Tibial nerve (tissue), 4 donors: ENCODE measurements at places on chromosomes 1 and 21. TPM values are rescaled to one million over a fixed set of nuclear protein-coding genes. Genes with fewer than 3 reads are reported as not detected.

GRCh38 chr21:38917043-38917774 lies 111.5 kb downstream of the ETS2 start:
- H3K36me3 ChIP-seq: no peaks in the 10 kb centered on the region
- H3K4me1 ChIP-seq: peaks cover 24% of the 10 kb centered on the region
- H3K27me3 ChIP-seq: no peaks in the 10 kb centered on the region
- H3K4me3 ChIP-seq: no peak overlapping the region
- H3K27ac ChIP-seq: no peak overlapping the region

DNA sequence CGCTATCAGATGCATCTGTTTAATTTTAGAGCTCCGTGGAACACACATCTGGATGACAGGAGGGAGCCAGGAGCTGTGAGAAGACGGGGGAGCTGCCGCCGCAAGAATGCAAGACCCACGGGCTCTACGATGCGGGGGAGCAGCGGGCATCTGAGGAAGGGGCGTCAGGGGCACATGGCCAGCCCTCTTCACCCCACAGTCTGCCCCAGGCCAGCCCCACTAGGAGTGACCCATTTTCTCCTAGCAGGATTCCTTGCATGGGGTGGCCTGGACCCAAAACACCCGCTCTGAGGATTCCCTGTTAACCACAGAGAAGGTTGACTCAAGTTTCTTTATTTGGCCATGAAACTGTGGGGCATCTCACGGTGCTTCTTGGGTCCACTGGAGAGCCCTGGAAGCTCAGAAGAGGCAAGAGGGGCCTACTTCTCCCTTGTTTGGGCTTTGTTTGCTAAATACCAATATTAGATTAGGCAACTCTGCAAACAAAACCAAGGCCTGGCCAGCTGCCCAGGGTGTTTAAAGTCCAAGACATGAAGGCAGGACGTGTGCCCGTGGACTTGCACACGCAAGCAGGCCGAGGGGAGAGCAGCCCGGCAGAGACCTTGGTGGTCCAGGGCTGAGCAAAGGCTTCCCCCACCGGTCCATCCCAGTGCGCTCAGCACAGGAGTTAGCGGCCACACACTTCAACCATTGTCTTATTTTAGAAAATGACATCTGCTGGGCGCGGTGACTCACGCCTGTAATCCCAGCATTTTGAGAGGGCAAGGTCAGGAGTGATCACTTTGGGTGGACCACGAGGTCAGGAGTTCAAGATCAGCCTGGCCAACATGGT lies 89.8 kb downstream of the DHRS3 start:
- no peaks in the 10 kb centered on the region for H3K36me3 ChIP-seq
- DNase-seq: peak; percentile 82
- no peaks in the 10 kb centered on the region for H3K27me3 ChIP-seq
- H3K27ac ChIP-seq: no peak overlapping the region

- peak overlapping the region; percentile 0 for H3K27ac ChIP-seq
- no peaks in the 10 kb centered on the region for H3K27me3 ChIP-seq
- no peak overlapping the region for H3K4me3 ChIP-seq
These were observed 42.8 kb upstream of the COL18A1 start for GRCh38 chr21:45362077-45362747.

- no peak overlapping the region for H3K4me3 ChIP-seq
- no peaks in the 10 kb centered on the region for H3K27me3 ChIP-seq
- H3K4me1 ChIP-seq: peaks cover 75% of the 10 kb centered on the region
- H3K27ac ChIP-seq: peak overlapping the region; percentile 100
- peak; percentile 70 for DNase-seq
These were observed 3.5 kb upstream of the PIGV start for GRCh38 chr1:26784023-26784871.

- DNase-seq: no peak
- H3K4me1 ChIP-seq: peaks cover 6% of the 10 kb centered on the region
- no peaks in the 10 kb centered on the region for H3K27me3 ChIP-seq
These were observed 272.6 kb upstream of the FMN2 start for GRCh38 chr1:239819096-239819495.

GRCh38 chr1:108717774-108718316 lies 5.1 kb downstream of the FNDC7 start:
- no peak overlapping the region for H3K4me3 ChIP-seq
- no peaks in the 10 kb centered on the region for H3K4me1 ChIP-seq
- no peaks in the 10 kb centered on the region for H3K36me3 ChIP-seq
- no peaks in the 10 kb centered on the region for H3K27me3 ChIP-seq

KLHL12 gene
- 15.3 TPM for total RNA-seq

OR2T33 gene
- not detected for total RNA-seq

WDR77 gene
- total RNA-seq: 29.4 TPM

KIF26B gene
- 1.7 TPM for total RNA-seq

TPTE gene
- total RNA-seq: not detected
